Mesendoderm (in vitro differentiated cells): ENCODE measurements at places on chromosomes 7 and 10.
A peak's percentile ranks its signal among the peaks of the same experiment; 100 is the strongest.

DNA sequence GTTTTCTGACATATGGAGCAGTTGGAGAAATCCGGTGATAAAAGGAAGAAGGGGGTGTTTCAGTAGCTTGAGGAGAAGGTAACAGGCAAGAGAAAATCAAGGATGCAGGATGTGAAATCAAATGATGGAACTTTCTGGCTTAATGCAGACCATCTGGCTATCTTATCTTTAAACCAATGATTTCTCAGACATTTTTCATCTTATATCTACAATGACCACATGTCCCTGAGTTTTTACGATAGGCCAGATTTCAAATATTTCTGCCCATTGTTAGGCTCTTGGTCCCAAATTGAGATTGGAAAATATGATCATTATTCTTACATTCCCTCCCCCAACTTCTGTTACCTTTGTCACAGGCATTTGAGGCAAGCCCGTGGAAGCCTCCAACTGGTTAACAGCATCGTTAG, 486.8 kb downstream of the SUGCT start:
- DNase-seq = no peak

- DNase-seq = no peak
Observed at GRCh38 chr10:102593804-102594079, 50.5 kb upstream of the TRIM8 start.

DNA sequence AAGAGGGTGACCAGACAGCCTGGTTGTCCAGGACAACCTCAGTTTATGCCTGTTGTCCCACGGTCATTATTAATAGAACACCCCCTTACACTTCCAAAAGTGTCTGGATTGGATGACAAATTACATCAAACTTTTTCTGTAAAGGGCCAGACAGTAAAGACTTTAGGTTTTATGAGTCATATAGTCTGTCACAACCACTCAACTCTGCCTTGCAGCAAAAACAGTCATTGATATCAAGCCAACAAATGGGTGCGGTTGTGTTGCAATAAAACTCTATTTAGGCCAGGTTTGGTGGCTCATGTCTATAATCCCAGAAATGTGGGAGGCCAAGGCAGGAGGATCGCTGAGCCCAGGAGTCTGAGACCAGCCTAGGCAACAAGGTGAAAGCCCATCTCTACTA, 66.7 kb upstream of the ATP6V0A4 start:
- DNase-seq = no peak

DNA sequence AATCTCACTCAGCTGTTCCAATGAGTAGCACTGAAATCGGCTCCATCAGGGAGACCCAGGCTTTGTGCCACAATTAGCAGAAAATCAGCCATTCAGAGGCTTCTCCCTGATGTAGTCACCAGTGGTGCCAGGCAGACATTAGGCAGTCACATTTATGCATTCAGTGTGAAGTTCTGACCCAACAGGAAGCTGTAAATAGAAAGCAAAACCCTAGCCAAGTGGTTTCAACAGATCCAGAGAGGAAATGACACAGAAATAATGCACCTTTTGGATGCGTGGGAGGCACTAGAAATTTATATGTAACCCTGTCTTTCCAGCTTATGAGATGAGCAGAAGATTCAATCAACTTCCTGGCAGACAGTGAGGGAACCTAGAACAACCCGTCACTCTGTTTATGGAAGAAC, 186.4 kb downstream of the PDE1C start:
- no peak for DNase-seq

DNA sequence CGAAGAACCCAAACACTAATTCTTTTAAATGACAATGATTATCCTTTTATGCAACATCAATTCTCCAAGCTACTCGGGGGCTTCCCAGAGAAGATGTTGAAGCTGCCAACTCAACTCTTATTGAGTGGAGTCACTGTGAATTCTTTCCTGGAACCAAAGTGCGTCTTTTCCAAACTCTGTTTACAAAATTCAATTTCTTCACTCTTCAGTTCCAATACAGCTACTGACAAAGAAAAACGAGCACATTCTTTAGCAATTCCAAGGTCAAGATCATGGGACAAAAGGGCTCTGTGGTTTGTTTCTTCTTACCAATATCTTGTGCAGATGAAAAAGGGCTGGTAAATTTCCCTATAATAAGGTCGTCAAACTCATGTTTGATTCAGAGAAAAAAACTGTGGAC, 74.2 kb downstream of the FAS start:
- DNase-seq = no peak

DNA sequence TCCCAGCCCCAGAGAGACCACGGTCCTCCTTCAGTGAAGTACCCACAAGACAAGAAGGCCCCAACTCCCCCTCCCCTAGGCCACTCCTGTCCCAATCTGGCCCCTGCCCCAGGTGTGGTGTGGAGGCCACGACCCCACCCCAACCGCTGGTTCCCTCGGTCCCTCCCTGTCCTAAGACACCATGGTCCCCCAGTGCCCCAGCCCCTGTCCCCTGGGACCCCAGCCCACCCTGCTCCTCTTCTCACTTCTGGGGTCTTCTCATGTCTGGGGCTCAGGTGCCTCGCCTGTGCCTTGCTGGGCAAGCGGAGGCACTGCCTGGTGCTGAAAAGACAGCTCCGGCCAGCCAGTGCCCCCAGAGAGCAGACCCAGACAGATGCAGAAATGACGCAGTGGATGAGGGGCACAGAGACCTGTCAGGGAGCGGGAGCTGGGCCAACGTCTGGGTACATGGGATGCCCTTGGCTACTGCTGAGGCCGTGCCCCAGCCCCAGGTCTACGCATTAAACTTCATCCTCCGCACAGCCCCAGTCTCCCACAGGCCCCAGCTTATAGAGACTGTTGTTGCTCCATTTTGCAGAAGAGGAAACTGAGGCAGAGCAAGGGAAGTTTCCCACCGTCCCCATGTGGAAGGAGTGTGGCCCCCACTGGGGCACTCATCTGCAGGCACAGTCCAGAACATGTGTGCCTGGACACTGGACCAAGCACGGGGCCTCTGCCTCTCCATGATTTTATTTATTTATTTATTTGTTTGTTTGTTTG, 14.8 kb downstream of the GRIFIN start:
- no peak for DNase-seq

DNA sequence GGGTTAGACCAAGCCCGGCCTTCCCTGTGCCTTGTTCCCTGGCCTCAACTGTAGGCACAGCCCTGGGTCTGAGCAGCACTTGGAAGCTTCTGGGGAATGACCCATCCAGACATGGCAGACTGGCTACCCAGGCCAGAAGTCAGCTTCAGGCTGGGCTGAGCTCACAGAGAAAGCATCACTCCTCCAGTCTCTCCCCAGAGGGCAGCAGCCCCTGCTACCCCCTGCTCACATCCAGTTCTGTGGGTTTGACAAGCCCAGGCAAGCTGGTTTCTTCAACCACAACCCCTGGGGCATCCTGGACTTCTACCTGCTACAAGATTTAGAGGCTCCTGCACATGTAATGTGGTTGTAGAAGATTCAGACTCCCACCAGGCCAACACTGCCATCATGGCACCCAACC, 9.0 kb downstream of the C10orf71 start:
- DNase-seq = no peak

- DNase-seq = peak; percentile 90
Observed at GRCh38 chr7:34059136-34059828, 153.9 kb downstream of the BMPER start.

DNA sequence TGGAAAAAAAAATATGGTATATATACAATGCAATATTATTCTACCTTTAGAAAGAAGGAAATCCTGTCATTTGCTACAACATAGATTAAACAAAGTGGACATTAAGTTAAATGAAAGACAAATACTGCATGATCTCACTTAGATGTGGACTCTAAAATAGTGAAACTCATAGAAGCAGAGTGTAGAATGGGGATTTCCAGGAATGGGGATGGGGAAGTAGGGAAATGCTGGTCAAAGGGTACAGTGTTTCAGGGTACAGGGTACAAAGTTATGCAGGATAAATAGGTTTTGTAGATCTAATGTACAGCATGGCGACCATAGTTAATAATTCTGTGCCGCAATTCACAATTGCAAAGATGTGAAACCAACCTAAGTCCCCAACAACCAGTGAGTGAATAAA, 385.5 kb downstream of the SFMBT2 start:
- no peak for DNase-seq

GRCh38 chr7:6546498-6547251, 4.6 kb downstream of the GRID2IP start:
- DNase-seq = peak; percentile 57

GRCh38 chr7:3338161-3338560, 37.1 kb downstream of the SDK1 start:
- no peak for DNase-seq

GRCh38 chr10:97838091-97838490, 11.6 kb upstream of the GOLGA7B start:
- DNase-seq = no peak

DNA sequence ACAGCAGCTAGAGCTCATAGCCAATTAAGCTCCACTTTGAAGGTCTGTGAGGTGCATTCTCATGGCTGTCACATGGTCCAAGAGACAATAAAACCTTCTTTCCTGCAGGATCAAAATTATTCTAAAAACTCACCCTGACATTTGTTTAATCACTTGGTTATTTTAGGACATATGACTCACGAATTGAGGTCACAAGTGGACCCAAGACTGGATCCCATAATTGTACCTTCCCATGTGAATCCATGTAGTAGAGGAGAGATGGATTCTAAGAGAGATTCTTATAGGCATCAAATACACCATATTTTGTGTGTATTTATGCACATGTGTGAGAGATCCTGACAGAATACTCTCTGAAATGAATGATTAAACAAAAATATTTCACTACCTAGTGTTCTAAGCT, 18.1 kb downstream of the POLR1F start:
- no peak for DNase-seq

DNA sequence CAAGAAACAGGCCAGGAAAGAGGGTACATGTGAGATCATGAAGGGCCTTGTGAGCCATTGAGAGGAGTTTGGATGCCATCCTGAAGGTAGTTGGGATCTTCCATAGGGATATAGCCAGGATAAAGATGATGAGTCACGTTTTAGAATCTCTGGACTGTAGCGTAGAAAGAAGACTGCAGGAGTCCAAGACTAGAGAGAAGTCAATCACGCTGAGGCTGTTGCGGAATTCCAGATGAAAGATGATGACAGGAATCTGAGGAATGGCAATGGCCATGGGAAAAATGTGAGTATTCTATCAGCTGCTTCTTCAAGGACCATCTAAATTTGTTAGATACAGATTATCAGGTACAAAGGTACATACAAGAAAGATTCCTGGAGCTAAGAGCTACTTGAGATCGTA, 711.3 kb downstream of the GRM8 start:
- DNase-seq = no peak

GRCh38 chr10:860519-860918, 71.0 kb downstream of the LARP4B start:
- no peak for DNase-seq

GRCh38 chr7:100449190-100449795, 13.0 kb upstream of the PPP1R35 start:
- no peak for DNase-seq

- no peak for DNase-seq
Observed at GRCh38 chr7:94971051-94971867, 63.9 kb downstream of the PPP1R9A start.

GRCh38 chr7:114663502-114663901, 248.9 kb downstream of the FOXP2 start:
- peak; percentile 59 for DNase-seq

GRCh38 chr7:121697731-121698316, 175.1 kb upstream of the PTPRZ1 start:
- DNase-seq = no peak

DNA sequence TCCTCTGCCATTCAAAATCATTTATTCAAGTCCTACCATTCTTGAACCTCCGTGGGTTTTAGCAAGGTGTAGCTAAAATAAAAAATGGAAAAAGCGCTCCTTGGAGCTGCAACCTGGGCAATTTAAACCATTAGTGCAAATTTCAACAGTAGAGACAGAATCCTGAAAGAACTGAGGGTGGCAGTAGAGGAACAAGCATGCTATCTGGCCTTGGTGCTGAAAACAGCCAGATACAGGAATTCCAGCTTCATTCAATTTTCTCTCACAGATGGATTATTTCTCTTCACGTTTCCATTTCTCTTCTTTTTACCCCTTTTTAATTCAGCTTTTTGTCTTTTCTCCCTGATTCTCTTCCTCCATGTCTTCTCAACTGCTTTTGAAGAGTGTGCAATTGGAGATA, 77.7 kb downstream of the OTUD1 start:
- peak; percentile 50 for DNase-seq

- DNase-seq = peak; percentile 79
Observed at GRCh38 chr7:16564909-16565426, 38.3 kb downstream of the LRRC72 start.

- peak; percentile 11 for DNase-seq
Observed at GRCh38 chr7:95304990-95305389, 19.3 kb downstream of the PON1 start.

- DNase-seq = no peak
Observed at GRCh38 chr7:114795475-114795874, 126.4 kb upstream of the MDFIC start.

GRCh38 chr10:132328738-132329137, 3.3 kb upstream of the LRRC27 start:
- no peak for DNase-seq

GRCh38 chr10:97882142-97883091, 32.8 kb downstream of the GOLGA7B start:
- DNase-seq = no peak

- DNase-seq = peak; percentile 80
Observed at GRCh38 chr10:96470116-96470743, 43.5 kb downstream of the TLL2 start.

GRCh38 chr7:122299624-122300210, 4.8 kb downstream of the FEZF1 start:
- peak; percentile 51 for DNase-seq

- no peak for DNase-seq
Observed at GRCh38 chr10:16987976-16988610, 141.5 kb downstream of the CUBN start.

GRCh38 chr7:159000070-159000469, 143.7 kb downstream of the DYNC2I1 start:
- no peak for DNase-seq

DNA sequence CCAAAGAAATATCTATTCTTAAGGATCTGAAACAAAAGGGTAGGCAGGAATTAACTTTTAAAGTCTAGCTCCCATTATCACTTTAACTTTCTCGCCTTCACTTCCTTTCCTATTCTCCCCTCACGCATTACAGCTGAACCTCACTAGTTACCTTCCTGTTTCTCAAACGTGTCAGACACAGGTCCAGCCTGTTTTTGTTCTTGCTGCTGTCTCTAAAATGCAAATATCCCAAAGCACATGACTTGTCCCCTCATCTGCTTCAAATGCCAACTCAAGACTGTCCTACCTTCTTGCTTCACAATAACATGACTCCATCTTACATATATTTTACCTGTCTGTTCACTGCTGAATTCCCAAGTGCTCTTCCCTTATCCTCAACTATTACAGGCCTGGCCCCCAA, 17.6 kb downstream of the ZDHHC6 start:
- DNase-seq = peak; percentile 42

DNA sequence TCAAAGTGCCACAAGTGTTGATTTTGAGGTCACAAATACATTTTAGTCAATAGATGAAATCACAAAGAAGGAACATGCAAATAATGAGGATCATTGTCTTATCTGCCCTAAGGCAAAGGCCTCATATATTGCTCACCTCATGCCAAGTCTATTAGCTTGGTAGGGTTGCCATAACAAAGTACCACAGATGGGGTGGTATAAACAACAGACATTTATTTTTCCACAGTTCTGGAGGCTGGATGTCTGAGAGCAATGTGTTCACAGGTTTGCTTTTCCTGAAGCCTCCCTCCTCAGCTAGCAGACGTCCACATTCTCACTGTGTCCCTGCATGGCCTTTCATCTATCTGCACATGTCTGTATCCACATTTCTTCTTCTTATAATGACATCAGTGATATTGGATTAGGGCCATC, 59.6 kb downstream of the RELN start:
- no peak for DNase-seq
